ENCODE measurements at places on chromosomes 2 and 18.
A peak's percentile ranks its signal among the peaks of the same experiment; 100 is the strongest.

DNA sequence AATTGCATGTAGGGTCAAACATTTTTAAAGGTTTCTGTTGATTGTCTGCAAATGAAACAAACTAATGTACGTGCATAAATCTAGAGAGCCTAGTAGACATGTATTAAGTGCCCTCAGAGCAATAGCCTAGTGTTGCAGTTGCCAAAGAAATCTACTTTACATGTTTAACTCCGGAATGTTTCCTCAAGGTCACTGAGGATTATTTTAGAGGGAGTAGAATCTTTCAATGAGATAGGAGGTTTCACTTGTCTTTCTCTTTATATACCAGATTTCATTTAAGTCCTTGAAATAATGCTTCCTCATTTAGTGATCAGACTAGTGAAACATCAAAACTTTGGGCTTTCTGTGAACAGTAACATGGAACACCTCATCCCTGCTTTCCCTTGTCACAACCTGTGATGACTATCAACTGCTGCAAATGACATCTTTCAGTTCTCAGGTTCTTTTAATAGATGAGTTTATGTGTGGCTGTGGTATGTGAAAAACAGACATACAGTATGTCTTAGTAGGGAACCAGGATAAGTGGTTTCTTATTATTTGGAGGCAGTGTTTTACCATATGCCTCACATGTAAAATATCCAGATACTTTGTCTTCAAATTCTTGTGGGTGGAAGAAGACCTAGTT, 5.5 kb downstream of the UBE2E3 start:
- no peak for DNase-seq

DNA sequence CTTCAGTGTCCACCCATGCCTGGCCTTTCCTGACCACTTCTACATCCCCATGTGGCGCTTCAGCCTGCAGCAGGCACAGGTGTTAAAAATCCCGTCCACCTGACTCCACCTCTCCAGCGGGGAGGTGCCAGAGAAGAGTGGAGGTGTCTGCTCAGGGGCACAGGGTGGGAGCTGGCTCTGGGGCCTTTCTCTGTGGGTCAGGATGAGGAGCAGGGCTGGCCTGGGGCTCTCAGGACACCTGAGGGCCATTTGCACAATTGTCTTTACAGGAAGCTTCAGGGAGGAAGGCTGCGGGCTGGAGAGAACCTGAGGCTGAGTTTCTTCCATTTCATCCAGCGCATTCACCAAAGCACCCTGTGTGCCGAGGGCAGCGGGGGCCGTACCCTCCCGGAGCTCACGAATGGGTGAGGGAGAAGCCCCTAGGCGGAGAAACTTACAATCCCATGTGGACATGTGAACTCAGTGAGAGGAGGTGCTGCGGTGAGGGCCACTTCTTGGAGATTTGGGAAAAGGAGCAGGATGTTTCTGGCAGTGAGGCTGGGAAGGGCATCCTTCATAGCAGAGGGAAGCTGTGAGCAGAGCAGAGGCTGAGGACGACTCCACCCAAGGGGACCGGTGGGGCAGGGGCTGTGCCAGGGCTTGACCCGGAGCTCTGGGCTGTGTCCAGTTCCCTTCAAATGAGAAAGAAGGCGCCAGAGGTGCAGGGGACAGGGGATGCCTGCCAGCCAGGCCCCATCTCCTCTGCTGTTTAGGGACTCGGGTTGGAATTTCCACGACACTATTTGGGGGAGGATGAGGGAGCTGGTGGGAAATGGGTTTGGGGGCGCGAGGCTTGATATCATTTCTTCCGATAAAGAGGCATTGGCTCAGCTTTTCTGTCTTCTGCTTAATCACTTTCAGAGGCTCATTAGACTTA, 155.2 kb upstream of the MYCN start:
- DNase-seq: no peak

- no peak for DNase-seq
Measured at GRCh38 chr2:178674122-178674521, 133.1 kb downstream of the TTN start.

DNA sequence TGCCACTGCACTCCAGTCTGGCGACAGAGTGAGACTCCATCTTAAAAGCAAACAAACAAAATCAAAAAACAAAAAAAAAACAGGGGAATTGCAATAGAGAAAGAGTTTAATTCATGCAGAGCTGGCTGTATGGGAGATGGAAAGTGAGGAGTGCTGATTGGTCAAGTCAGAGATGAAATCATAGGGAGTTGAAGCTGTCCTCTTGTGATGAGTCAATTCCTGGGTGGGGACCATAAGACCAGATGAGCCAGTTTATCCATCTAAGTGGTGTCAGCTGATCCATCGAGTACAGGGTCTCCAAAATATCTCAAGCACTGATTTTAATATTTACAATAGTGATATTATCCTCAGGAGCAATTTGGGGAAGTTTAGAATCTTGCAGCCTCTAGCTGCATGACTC, 45.3 kb downstream of the FRZB start:
- DNase-seq: no peak

DNA sequence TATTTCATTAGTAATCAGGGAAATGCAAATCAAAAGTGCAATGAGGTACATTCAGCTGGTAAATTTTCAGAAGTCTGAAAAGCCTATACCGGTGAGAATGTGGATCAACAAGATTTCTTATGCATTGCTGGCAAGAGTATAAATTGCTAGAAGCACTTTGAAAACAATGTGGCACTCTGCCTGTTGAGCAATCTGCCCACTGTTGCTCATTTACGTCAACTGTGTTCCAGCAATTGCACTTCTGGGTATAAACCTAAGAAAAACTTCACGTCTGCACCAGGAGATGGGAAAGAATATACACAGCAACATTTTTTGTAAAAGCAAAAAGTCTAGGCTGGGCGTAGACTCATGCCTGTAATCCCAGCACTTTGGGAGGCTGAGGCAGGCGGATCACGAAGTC, 40.8 kb downstream of the MTERF4 start:
- peak; percentile 7 for DNase-seq

GRCh38 chr2:96815326-96816126, 542 bp upstream of the CNNM3 start:
- DNase-seq: no peak

DNA sequence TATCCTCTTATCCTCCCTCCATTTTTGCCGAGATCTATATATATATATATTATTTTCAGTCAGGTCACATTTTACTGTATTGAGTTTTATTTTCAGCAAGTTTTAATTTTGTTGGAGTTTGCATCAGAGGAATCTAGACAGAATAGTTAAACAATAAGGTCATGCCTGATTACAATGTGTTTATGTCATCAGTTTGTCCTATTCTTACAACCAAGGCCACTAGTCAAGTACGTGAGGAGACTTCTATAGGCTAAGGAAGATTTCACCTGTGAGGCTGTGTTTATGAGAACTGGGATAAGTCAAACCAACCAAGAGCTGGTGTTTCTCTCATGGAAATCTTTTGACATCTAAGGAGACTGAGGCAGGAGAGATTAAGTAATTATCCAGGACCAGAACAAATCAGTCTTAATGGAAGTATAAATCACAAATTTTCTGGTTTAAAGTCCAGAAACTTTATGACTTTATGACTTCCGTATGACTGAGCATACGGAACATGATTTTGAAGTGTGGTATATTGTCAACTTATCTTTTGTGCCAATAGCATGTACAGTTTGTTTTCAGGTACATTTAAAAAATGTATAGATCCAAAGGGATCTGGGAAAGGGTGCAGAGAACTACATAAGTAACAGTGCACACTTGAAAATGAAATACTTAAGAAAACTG, 100.0 kb upstream of the DTNA start:
- no peak for DNase-seq

- no peak for DNase-seq
Measured at GRCh38 chr2:122412360-122412759, 656.9 kb downstream of the TSN start.

GRCh38 chr2:127400897-127401756, 13.4 kb upstream of the MAP3K2 start:
- peak; percentile 85 for DNase-seq
